Activated CD8-positive, alpha-beta memory T cell treated with anti-CD3 and anti-CD28 coated beads for 4 hours (primary cell): ENCODE measurements at places on chromosomes 2 and 18.

- no peak for DNase-seq
These were observed 453.2 kb upstream of the PIK3C3 start for GRCh38 chr18:41501848-41502247.

GRCh38 chr2:56812432-56812831 is 628.6 kb downstream of the CCDC85A start:
- no peak for DNase-seq

DNA sequence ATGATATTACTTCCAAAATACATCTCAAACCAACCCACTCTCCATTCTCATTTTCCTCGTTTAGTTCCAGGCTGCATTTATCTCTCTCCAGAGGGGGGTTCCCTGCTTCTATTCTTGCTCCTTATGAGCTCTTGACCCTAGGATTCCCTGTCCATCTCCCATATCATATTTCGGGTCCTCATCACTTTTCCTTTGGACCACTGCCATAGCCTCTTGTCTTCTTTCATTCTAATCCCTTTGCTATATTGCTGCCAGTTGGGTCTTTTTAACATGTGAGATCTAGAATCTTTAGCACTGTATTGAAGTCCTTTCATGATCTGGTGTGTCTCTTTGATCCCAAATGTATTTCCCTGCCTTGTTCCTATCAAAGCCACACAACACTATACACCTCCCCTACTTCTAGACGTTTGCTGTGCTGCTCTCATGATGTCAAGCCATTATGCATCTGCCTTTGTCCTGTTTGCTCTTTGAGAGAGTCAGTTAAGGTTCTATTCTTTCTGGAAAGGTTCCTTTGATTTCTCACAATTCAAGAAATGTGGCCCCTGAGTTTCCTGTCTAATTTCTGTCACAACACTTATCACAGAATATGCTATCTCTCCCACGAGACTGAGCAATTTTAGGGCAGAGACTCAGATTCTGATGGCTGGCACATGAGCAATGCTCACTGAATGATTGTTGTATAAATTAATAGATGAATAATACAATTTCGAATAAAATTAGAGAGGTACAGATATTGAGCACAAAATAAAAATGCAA is 43.2 kb upstream of the SESTD1 start:
- no peak for DNase-seq

DNA sequence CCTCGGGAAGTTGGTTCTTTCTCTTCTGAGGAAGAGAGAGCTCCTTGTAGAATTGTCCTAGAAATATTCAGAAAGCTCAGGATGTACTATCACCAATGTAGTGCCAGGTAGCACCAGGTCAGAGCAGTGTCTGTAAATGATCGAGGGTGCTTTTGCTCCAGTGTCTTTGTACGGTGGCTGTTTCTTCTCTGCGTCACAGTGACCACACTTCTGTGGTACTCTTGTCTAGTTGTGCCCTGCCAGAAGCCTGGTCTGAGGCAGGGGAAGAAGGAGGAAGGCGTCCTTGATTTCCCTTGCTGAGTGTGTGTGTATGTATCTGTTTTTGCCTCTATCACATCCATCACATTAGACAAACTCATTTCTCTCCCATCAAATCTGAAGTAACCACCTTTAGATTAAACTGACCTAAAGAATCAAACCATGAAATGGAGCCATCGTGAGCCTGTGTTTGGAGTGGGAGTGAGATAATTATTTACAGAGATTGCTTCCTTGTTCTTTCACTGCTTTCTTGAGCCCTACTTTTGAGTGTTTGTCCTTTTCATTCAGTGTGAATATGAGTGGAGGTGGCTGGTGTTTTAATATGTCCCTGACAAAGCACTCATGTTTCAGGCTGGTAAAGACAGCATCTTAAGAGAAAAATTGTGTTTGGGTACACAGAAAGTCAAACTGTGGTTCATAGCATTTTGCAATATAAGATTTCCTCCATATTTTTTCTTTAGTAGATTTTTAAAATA is 97.2 kb downstream of the ACOXL start:
- DNase-seq = no peak

GRCh38 chr2:29495536-29496060 is 380.4 kb downstream of the CLIP4 start:
- DNase-seq = no peak

DNA sequence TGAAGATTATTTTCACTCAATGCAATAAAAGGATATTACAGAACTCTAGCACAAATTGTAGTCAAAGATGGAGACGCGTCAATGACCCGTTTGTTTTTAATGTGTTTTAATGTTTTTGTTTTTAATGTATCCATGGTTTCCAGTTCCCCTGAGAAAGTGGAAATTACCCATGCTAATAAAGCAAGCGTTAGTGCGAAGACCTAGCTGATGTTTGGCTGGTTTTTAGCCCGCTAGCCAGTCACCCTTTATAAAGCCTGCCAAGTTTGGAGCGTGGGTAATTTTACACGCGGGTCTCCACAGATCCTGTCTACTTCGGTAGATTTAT is 430 bp upstream of the CHMP1B start:
- DNase-seq = no peak

- DNase-seq = no peak
These were observed 147.2 kb downstream of the ASB1 start for GRCh38 chr2:238573916-238574315.

DNA sequence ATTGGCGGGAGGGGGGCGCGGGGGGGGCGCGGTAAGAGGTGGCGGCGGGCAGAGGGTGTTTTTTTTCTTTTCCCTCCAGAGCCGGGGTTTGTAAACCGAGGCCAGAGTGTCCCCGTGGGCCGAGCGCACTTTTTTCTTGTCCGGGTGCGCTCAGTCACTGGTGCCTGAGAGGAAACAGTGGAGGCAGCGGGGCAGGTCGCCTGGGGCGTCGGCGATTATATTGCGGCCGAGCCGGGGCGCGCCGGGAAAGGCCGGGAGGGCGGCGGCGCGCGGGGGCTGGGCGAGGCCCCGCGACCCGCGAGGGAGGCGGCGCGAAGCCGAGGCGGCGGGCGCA is 275 bp downstream of the HOXD8 start:
- no peak for DNase-seq

DNA sequence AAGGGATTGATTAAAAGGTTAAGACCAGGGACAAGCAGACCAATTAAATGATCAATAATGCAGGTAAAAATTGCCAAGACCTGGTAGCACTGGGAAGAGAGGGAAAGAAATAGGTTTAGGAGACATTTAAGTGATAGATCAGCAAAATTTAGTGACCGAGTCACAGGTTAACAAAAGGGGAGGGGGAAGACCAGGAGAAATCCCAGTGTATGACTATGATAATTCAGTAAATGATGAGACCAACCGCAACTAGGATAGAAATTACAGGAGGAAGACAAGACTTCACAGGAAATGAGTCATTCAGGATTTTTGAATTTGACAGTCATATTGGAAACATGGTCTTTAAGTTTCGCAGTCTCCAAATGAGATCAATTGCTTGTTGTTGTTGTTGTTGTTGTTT is 62.9 kb downstream of the COBLL1 start:
- DNase-seq = no peak
